ENCODE measurements at places on chromosomes 1 and 21.

- no peak for DNase-seq
Observed at GRCh38 chr1:216193839-216194443, 229.3 kb downstream of the USH2A start.

DNA sequence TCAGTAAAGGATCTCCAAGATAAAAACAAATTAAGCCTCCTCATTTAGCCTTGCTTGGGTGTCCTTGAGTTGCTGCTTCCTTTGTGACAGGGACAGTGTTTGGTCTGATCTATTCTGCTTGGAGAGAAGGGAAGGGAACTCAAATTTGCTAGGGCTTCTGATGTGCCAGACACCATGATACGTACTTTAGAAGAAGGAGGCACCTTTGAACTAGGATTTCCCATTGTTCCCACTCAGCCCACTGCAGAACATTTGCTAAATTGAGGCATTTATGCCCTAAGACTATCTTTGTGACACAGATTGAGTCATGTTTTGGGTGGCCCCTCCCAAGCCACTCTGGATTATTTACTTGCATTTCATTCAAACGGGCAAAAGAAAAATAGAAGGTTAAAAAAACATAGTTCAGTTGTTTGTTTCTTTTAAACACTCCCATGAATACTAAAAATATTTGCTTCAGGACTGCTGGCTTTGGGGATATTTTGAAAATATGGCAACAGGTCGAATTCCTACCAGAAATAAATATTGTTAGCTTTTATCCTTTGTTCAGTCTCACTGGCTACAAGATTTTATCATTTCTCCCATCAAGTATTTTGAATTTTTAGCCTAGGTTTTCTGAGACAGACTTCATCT, 81.9 kb upstream of the WLS start:
- no peak for DNase-seq

GRCh38 chr1:17549384-17549783, 9.9 kb downstream of the ARHGEF10L start:
- DNase-seq = no peak

DNA sequence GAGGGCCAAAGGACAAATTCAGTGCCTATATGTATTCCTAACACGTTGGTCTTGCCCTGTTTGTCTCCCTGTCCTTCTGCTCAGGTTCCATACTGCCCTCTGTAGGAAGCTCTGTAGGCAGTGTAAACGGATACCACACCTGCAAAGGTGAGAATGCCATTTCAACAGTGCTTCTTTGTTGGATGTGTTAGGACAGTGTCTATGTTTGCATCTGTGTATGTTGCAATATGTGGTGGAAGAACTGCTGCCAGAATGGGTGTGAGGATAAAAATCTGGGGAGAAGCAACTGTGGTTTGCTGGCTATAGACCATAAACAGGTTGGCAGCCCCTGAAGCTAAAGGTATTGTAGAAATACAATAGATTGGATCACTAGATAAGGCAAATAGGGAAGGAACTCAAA, 113.1 kb upstream of the BMP8A start:
- no peak for DNase-seq

- DNase-seq = no peak
Observed at GRCh38 chr21:31730712-31731055, 1.2 kb downstream of the SCAF4 start.
